ENCODE measurements at places on chromosomes 1 and 21.
A peak's percentile ranks its signal among the peaks of the same experiment; 100 is the strongest.

GRCh38 chr1:56491441-56491840 is 87.9 kb downstream of the PLPP3 start:
- peak; percentile 51 for DNase-seq

DNA sequence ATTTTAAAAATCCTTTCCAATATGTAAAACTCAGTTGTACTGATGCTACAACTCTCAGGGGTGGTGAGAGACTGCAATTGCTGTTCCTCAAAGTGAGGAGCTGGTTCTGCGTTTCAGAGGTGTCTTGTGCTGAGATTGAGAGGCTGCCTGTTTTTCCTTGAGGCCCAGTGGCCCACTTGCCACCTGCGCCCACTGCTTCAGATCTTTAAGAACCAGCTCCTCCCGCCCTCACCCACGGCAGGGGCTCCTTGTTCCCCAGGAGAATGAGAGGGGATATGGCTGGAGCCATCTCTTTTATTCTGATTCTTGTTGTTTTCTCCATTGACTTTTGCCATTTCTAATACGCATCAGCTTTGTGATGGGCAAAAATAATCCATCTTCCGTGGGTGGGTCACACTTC is 45.5 kb downstream of the EVA1C start:
- DNase-seq, result no peak

DNA sequence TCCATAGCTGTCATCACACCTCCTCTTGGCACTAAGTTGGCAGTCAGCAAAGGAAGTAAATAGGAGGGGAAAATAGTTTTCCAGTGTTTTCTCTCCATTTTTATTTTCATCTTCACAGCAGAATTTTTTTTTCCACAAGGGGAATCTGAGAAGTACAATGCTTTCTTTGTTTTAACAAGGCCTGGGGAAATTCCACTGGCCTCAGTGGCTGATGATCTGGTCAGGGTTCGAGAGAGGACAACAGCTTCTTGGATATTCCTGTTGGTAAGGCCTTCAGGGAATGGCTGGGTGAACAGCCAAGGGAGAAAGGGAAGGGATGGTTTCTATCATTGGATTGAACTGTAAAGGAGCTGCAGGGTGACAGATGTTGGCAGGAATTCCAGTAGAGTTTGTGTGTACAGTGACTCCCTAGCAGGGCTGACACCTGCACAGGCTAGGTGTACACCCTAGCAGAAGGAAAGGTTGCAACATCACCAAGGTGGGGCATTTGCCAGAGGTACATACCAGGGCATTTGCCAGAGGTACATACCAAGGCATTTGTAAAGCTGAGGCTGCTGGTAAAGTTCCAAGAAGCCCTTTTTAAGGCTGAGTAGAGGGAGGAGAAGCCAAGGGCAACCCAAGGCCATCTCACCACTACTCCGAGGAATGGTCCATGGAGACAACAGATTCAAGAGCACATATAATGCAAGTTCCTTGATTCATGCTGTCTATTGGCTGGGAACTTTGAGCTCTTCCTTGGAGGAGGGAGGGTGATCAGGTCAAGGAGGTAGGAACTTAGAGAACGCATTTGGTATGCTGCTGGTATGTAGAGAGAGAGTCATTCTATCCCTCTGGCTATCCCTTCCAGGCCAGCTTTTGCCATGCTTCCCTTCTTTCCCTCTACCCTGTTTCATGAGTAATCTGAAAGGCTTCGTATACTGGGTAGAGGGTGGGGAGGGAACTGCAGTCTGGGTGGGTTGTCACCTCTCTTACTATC is 3.1 kb downstream of the GJA5 start:
- no peak for DNase-seq

DNA sequence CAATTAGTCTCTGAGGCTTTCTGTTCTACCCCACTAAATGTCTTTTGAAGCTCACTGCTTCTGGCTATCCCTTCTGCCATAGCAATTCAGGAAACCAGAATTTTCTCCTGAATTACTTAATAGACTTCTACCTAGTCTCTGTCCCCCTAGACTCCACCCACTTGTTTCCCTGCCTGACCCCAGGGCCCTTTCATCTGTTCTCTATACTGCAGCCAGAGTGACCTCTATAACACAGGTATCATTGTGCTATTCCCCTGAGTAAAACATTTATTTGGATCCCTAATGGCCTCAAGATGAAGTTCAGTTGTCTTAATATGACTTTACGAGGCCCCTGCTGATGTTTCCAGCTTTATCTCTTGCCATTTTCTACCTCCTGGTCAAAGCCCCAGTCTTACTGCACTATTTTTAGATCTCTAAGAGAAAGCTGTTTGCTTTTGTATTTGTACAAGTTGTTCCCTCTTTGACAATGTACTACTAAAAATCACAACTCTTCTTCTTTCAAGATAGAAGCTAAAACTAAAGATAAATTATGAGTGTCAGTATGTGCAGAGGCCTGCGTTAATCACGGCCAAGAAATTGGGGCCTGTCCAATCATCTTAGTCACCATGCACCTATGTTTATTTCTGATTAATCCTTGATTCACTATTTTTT is 54.5 kb downstream of the ATP1B1 start:
- DNase-seq, result no peak

- DNase-seq, result no peak
These were observed 10.2 kb downstream of the PRXL2B start for GRCh38 chr1:2596530-2597333.

GRCh38 chr1:165492845-165493373 is 48.0 kb upstream of the RXRG start:
- DNase-seq, result no peak

DNA sequence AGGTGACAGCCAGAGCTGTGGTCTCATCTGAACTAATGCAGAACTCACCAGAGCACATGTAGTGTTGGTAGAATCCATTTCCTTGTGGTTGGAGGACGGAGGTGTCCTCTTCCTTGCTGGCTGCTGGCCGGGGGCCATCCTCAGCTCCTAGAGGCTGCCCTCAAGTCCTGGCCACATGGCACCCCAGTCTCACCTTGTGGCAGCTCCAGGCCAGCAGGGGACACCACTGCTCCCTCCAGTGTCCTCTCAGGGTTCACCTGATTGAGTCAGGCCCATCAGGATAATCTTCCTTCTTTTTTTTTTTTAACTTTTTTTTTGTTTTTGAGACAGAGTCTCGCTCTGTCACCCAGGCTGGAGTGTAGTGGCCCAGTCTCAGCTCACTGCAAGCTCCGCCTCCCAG is 2.9 kb downstream of the KCNE1 start:
- DNase-seq, result no peak

- no peak for DNase-seq
These were observed 14.6 kb downstream of the HUNK start for GRCh38 chr21:31887391-31887841.

GRCh38 chr1:175415129-175415712 is 222.6 kb upstream of the KIAA0040 start:
- no peak for DNase-seq

GRCh38 chr1:236013330-236013729 is 51.6 kb downstream of the NID1 start:
- DNase-seq, result no peak

DNA sequence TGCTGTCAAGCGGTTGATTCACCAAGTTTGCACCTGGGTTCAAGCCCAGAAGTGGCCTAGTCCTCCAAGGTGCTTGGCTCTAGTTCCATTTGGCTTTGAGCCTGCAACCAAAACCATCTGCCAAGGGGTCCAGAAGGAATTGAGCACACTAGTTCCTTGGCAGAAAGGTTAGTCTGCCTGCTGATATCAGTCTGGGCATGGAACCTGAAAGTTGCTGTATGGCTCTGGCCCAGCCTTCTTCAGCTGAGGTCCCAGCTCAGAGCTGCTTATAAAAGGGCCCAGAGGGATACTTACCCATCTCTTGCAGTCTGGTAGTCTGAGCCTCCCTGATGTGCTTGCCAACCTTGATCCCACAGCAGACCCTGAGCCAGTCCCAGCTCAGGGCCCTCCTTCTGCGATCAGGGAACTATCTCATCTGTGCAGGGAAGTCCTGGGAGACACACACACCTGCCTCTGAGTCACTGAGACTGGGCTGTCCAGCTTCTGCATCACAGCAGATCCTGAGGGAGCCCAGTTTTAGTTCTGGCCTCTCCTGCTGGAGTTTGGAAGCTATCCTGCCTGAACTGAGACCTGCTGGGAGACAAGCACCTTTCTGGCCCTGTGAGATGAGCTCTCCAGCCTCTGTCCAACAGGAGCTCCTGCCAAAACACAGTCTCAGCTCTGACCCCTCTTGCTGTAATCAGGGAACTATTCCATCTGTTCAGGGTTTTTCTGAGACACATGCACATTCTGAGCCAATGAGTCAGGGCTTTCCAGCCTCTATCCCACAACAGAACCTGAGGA is 75.8 kb downstream of the CTH start:
- DNase-seq, result peak; percentile 52

DNA sequence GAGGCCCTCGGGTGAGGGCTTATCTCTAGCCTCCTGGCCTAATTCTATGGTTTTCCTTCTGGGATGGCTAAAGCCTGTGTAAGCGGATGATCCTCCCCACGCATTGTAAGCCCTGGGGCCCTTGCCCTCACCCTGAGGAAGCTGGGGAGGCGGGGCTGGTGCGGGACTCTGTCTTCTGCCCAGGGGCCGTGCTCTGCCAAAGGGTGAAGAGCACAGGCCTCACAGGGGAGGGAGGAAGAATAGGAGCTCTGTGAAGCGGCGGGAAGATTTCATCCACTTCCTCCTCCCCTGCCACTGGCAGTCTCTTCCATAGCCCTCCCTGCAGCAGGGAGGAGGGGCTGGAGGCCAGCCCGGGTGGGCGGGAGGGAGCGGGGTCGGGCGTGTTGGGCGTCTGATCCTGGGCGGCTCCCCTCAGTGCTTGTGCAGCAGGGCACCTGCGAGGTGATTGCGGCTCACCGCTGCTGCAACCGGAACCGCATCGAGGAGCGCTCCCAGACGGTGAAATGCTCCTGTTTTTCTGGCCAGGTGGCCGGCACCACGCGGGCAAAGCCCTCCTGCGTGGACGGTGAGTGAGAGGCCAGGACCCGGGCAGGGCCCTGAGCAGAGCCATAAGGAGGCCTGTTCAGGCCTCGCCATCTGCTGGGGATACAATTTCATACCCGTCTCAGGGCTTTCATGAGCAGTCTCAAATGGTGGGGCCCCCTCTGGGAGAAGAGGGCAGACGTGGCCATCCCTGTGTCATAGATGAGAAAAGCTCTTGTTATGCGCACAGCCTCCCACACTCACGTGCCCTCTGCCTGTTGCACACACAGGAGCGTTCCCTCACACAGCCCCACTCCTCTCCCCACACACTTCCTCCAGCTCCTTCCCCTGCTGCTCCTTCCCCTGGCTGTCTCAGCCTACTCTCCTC is 7.7 kb upstream of the PPM1J start:
- no peak for DNase-seq

- DNase-seq, result no peak
These were observed 182.5 kb downstream of the RHOU start for GRCh38 chr1:228917755-228918154.

DNA sequence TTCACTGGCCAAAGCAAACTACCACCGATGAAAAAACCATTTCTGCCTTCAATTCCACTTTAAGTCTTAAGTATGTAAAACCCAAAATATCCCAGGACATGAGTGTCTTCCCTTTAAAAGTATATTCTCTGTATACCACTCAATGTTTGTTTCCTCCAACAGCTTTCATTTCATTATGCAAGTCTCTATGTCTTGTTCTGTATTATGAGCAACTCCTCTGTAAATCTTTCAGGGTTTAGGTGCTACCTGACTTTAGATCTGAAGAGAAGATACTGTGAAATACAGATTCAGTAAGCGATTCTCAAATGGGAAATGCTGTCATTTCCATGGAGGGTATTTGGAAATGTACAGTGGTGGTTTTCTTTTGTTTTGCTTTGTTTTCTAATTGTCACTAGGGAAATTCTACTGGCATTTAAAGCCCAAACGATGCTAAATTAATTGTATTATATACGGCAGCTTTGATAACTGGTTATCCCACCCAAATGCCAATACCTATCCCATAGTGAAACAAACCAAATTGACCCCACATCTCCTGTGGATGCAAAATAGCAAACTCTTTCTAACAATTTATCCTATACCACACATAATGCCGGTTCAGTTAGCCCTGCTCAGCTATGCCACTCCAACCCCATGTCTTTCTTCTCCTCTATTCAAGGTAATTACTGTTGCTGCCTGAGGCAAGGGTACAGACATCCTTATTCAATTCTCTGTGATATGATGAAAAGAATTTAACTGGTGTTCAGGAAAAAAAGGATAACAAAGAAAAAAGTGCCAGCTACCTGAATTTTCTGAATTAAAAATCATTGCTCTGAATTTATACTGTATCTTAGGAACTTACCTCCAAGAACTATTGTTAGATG is 182.8 kb downstream of the EIF4G3 start:
- no peak for DNase-seq

DNA sequence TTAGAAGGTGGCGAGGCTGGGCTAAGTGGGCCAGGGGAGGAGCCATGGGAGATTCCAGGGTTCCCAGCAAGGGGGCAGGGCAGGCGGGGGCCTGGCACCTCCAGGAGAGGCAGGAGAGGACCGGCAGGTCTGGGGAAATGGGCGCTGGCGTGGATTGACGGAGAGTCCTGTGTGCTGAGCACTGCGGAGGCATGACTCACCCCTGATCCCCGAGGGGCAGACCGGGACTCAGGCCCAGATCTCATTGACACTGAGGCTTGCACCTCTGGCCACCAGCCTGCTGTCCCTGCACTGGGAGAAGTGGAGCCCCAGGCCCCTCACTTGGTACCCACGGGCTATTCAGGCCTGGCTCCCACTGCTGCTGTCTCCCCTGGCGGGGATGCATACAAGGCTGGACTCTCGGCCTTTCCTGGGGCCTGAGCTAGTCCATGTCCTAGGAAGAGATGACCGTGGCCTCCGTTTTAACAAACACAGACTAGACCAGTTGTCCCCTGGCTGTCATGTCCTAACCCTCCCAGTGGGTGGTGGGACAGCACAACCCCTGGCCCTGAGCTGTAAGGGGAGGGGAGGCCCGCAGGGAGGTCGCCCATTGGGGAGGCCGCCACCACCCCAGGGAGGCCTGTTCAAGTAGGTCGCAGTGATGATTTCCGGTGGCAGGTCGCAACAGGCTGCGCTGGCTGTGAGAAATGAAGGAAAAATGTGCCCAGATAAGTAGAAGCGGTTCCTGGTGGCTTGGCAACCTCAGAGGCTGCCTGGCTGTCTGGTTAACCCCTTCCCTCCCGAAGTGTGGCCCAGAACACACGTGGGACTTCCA is 39.7 kb downstream of the RIPK4 start:
- DNase-seq, result peak; percentile 12

- no peak for DNase-seq
These were observed 23.7 kb upstream of the TIAM1 start for GRCh38 chr21:31367801-31368200.

- no peak for DNase-seq
These were observed 61.8 kb upstream of the DNAH14 start for GRCh38 chr1:224867715-224868114.

- DNase-seq, result no peak
These were observed 170.4 kb upstream of the KCNK2 start for GRCh38 chr1:214912127-214912526.

GRCh38 chr1:234018816-234019215 is 114.3 kb downstream of the SLC35F3 start:
- no peak for DNase-seq

All from fibroblast of the conjunctiva (primary cell).